Liver (tissue), 10 donors: ENCODE measurements at places on chromosomes 13 and 19. TPM values are rescaled to one million over a fixed set of nuclear protein-coding genes. Genes with fewer than 3 reads are reported as not detected.

DNA sequence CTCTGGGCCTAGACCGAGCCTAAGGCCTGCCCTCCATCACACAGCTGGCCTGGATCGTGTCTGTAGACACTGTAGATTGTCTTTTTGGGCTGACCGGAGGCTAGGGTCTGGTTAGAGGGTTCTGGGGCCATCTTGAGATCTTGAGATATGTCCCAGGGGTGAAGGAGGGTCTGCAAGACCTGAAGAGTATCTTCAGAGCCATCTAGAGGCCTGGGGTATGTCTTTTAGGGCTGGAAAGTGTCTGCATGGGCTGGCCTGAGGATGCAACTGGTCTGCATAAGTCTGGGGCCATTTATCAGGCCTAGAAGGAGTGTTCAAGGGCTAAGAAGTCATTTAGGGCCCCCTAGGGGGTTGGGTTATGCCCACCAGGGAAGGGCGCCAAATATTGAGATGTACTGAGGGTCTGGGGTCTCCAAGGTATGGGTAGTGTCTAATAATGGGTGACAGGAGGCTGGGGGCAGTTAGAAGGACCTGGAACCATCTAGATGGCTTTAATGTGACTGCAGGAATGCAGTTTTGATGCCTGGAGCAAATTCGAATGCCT, 555 bp downstream of the SCAF1 start:
- H3K4me1 ChIP-seq, result peaks cover 23% of the 10 kb centered on the region
- DNase-seq, result no peak
- H3K27ac ChIP-seq, result peak overlapping the region; percentile 84
- H3K36me3 ChIP-seq, result peaks cover 9% of the 10 kb centered on the region
- H3K27me3 ChIP-seq, result no peaks in the 10 kb centered on the region

APOE gene
- total RNA-seq, result 3,491 TPM

CD33 gene
- 4.8 TPM for total RNA-seq

DNA sequence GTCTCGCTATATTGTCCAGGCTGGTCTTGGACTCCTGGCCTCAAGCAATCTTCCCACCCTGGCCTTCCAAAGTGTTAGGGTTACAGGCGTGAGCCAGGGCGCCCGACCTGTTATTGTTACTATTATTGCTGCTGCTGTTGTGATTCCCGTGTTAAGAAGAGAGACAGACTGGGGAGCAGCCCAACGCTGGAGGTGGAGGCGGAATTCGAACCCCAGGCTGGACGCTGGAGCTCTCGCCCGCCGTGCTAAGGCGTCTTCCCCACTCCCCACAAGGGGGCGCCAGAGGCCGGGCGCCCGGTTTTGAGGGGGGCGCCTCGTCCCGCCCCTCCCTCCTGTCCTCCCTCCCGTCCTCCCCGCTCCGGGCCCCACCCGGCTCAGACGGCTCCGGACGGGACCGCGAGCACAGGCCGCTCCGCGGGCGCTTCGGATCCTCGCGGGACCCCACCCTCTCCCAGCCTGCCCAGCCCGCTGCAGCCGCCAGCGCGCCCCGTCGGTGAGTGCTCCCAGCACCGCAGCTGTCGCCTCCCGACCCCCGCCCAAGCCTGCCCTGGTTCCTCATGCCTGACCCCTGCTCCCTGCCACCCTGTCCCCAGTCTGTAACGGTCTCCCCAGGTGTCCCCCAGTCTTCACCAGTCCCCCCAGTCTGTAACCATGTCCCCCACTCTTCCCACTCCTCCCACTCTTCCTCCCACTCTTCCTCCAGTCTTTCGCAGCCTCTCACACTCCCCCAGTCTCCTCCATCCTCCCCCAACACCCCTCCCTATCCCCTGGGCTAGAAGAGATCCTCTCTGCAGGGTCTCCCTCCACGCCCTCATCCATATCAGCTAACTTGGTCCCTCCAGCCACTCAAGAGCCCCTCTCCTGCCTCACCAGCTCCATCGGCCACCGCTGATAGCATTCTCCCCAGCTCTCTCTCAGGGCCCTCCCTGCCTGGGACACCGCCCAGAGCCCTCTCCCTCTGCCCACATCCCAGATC, at the start of gene EHD2:
Gene EHD2, plus strand, starts transcription at position 377 of the 976 bp plus-strand sequence. CDS start 3,191 bp downstream, outside the sequence.
- peaks cover 3% of the 10 kb centered on the region for H3K36me3 ChIP-seq
- H3K4me3 ChIP-seq, result peak within 1 kb of the TSS; percentile 8
- peak within 1 kb of the TSS; percentile 78 for H3K27ac ChIP-seq

ZNF446 gene
- 4.6 TPM for total RNA-seq

GRCh38 chr19:1896508-1896907, 8.7 kb upstream of the ADAT3 start:
- no peaks in the 10 kb centered on the region for H3K36me3 ChIP-seq
- no peaks in the 10 kb centered on the region for H3K27me3 ChIP-seq
- H3K4me3 ChIP-seq, result no peak overlapping the region
